Fibroblast of mammary gland (primary cell): ENCODE measurements at places on chromosomes 1 and 21.

GRCh38 chr1:6867729-6868659 is 82.7 kb downstream of the CAMTA1 start:
- no peak for DNase-seq

GRCh38 chr1:161207173-161207572 is 5.0 kb downstream of the NDUFS2 start:
- DNase-seq, result peak; percentile 89

GRCh38 chr1:235683653-235684052 is 34.1 kb upstream of the GNG4 start:
- no peak for DNase-seq

DNA sequence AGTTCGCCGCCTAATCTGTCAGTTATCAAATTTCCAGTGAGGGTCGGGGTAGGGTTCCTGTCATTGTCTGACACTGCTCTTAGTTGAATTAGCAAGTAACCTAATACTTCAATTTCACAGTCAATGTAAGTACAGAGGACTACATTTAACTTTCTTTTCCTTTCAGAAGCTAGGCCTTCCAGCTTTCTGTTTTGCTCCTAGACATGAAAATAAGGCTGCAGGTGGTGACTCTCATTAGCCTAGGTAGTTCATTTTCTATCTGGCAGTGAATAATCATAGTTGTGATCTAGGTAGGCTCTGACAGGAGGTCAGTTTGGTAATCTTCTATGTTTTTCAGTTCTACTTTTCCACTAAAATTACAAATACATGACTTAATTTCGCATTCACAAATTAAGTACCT is 783.1 kb downstream of the MRPL39 start:
- no peak for DNase-seq
